Fibroblast of lung (primary cell): ENCODE measurements at places on chromosomes 6 and 20. TPM values are rescaled to one million over a fixed set of nuclear protein-coding genes. Genes with fewer than 3 reads are reported as not detected.

Gene MOG
- total RNA-seq, result not detected in 2 replicates

Gene DOK5
- total RNA-seq, result 16.9 and 19.2 TPM in 2 replicates

Gene NRSN1
- total RNA-seq, result not detected in 2 replicates

Gene RAB32
- total RNA-seq, result 114 and 131 TPM in 2 replicates

Gene SIRPA
- total RNA-seq, result 14.1 and 25.1 TPM in 2 replicates

Gene CGA
- not detected in 2 replicates for total RNA-seq

Gene C20orf96
- total RNA-seq, result 3.9 and 4.8 TPM in 2 replicates

GRCh38 chr6:112899541-112899940, 552.4 kb downstream of the RFPL4B start:
- H3K4me1 ChIP-seq, result no peaks in the 10 kb centered on the region
- H3K36me3 ChIP-seq, result no peaks in the 10 kb centered on the region
- DNase-seq, result no peak
- no peak overlapping the region for H3K4me3 ChIP-seq
- no peaks in the 10 kb centered on the region for H3K27me3 ChIP-seq

GRCh38 chr6:131096786-131097185, 33.7 kb upstream of the EPB41L2 start:
- H3K4me3 ChIP-seq, result no peak overlapping the region
- no peaks in the 10 kb centered on the region for H3K4me1 ChIP-seq
- no peaks in the 10 kb centered on the region for H3K27me3 ChIP-seq
- H3K27ac ChIP-seq, result no peak overlapping the region
- H3K36me3 ChIP-seq, result no peaks in the 10 kb centered on the region

- no peak overlapping the region for H3K4me3 ChIP-seq
- peaks cover 6% of the 10 kb centered on the region for H3K36me3 ChIP-seq
- H3K27ac ChIP-seq, result no peak overlapping the region
- DNase-seq, result no peak
Measured at GRCh38 chr6:4130357-4130987, 4.9 kb downstream of the ECI2 start.

GRCh38 chr20:59141818-59142581, 21.6 kb upstream of the ZNF831 start:
- H3K4me3 ChIP-seq, result no peak overlapping the region
- no peaks in the 10 kb centered on the region for H3K27me3 ChIP-seq
- DNase-seq, result no peak
- no peaks in the 10 kb centered on the region for H3K36me3 ChIP-seq
- H3K4me1 ChIP-seq, result no peaks in the 10 kb centered on the region
- H3K27ac ChIP-seq, result no peak overlapping the region

GRCh38 chr6:127120787-127121636, 2.5 kb downstream of the RSPO3 start:
- peaks cover 2% of the 10 kb centered on the region for H3K4me1 ChIP-seq
- H3K4me3 ChIP-seq, result peak overlapping the region; percentile 4
- peak; percentile 85 for DNase-seq
- no peak overlapping the region for H3K27ac ChIP-seq
- H3K27me3 ChIP-seq, result peaks cover 32% of the 10 kb centered on the region

DNA sequence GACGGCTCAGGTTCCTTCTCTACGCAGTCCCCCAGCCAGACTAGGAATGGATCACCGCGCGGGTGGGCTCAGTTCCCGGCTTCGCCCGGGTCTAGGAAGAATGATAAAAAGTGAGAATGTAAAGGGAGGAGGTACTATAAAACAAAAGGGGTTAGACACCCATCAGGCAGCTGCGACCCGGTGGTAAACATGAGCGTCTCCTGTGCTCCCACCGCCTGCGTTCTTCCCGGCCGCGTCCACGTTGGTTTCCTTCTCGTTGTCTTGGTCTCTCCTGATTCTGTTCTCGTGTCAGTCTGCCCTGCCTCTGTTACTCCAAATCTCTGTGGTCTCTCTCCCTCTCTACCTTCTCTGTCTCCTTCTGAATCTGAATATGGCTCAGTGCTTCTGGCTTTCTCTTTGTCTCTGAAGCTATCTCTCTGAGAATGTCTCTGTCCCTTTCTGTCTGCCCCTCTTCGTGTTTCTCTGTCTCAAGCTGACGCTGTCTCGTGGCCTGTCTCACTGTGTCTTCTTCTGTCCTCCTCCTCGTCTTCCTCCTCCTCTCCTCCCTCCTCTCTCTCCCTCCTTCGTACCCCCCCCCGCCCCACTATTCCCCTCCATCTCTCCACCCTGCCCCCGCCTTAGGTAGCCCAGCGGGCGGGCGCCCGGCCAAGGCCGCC, 41.6 kb upstream of the FOXP4 start:
- no peak overlapping the region for H3K27ac ChIP-seq
- peak overlapping the region; percentile 22 for H3K4me3 ChIP-seq
- peaks cover 20% of the 10 kb centered on the region for H3K27me3 ChIP-seq

GRCh38 chr6:169725125-169726048, 1.1 kb upstream of the PHF10 start:
- H3K27me3 ChIP-seq, result no peaks in the 10 kb centered on the region
- peak; percentile 74 for DNase-seq
- H3K4me1 ChIP-seq, result peaks cover 2% of the 10 kb centered on the region
- H3K36me3 ChIP-seq, result no peaks in the 10 kb centered on the region
- peak overlapping the region; percentile 51 for H3K4me3 ChIP-seq

GRCh38 chr20:19161336-19161735, 51.1 kb upstream of the SLC24A3 start:
- H3K27me3 ChIP-seq, result no peaks in the 10 kb centered on the region
- DNase-seq, result no peak
- H3K4me1 ChIP-seq, result no peaks in the 10 kb centered on the region
- no peak overlapping the region for H3K4me3 ChIP-seq
- H3K27ac ChIP-seq, result no peak overlapping the region

- no peaks in the 10 kb centered on the region for H3K27me3 ChIP-seq
- no peak overlapping the region for H3K27ac ChIP-seq
- no peaks in the 10 kb centered on the region for H3K36me3 ChIP-seq
- H3K4me3 ChIP-seq, result no peak overlapping the region
- peak; percentile 55 for DNase-seq
Measured at GRCh38 chr20:14775778-14776177, 438.4 kb upstream of the FLRT3 start.

DNA sequence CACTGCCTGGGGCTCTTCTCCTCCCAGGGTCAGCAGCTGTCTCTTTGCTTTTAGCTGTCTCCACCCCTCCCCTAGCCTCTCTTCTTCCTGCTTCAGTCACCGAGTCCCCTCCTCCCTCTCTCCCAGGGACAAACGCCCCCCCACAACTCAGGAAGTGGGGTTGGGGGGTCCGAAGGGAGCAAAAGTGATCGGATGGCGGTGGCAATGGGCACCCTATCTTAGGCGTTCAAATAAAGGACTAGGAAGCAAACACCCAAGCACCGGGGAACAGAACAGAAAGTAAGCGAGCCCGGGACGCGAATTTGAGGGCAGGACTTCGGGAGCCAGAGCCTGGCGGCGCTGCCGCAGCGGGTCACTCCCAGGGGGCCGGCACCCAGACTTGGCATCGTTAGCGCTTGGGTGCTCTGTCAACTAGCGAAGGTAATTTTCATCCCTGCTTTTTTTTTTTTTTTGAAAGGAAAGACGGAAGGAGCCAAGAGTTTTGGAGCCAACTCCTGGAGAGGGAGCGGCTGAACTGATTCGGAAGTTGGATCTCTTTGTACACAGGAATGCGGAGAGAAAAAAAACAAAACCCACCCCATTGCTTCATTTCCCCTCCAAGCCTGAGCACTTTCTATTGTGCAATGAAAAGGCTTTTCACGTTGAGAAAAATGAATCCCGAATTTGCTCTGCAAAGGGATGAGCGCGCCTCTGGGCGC, 815 bp upstream of the ITPR3 start:
- peak overlapping the region; percentile 76 for H3K4me3 ChIP-seq
- peak overlapping the region; percentile 46 for H3K27ac ChIP-seq
- no peaks in the 10 kb centered on the region for H3K36me3 ChIP-seq
- H3K27me3 ChIP-seq, result no peaks in the 10 kb centered on the region
- peak; percentile 41 for DNase-seq

- no peak overlapping the region for H3K4me3 ChIP-seq
- no peak overlapping the region for H3K27ac ChIP-seq
- no peaks in the 10 kb centered on the region for H3K27me3 ChIP-seq
- H3K36me3 ChIP-seq, result no peaks in the 10 kb centered on the region
- H3K4me1 ChIP-seq, result peaks cover 13% of the 10 kb centered on the region
Measured at GRCh38 chr6:44016131-44016870, 111.0 kb downstream of the MRPL14 start.

DNA sequence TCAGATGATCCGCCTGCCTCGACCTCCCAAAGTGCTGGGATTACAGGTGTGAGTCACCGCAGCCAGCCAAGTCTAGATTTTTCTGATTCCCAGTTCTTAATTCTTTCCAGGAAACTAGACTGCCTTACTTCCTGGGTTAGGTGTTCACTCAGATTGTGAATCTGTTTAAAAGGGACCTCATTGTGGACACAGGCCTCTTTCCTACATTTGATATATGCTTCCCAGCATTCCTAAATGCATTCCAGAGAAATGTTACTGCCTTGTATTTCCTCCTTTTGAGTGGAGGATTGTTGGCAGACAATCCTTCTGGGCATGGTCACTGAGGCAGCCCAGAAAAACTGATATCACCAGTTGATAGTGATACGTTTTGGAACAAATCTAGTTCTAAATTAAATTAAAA, 15.7 kb downstream of the TMEM181 start:
- no peak overlapping the region for H3K27ac ChIP-seq
- no peaks in the 10 kb centered on the region for H3K4me1 ChIP-seq
- no peaks in the 10 kb centered on the region for H3K27me3 ChIP-seq
- peaks cover 3% of the 10 kb centered on the region for H3K36me3 ChIP-seq
- no peak overlapping the region for H3K4me3 ChIP-seq

- DNase-seq, result no peak
- H3K27ac ChIP-seq, result no peak overlapping the region
- no peaks in the 10 kb centered on the region for H3K36me3 ChIP-seq
- peaks cover 90% of the 10 kb centered on the region for H3K27me3 ChIP-seq
- H3K4me1 ChIP-seq, result no peaks in the 10 kb centered on the region
Measured at GRCh38 chr6:99608886-99609482, 2.4 kb downstream of the PRDM13 start.

DNA sequence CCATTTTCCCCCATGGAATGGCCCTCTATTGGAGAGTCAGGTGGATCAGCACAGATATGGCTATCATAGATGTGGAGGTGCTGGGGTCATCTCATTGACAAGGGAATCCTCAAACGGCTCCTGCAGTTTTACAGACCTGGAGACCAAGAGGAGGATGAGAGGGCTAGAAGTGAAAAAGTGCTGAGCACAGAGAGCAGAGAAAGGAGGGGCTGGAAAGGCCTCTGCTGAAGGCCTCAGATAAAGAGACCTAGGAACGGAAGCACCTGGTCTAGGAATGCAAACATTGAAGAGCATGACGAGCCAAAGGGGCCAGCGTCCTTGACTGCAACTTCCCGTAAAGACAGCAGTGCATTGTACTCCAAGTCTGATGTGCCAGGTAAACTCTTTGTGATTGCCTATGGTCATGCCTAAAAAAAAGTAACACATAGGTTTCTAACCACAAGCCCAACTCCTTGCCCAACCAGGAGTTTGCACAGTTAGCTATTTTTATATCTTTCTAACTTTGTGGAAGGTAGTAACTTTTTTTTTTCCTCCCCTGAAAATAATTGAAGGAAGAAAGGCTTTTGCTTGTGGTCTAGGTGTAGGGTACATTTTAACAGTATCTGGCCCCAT, 15.2 kb downstream of the RSPH4A start:
- no peak overlapping the region for H3K4me3 ChIP-seq
- no peaks in the 10 kb centered on the region for H3K4me1 ChIP-seq
- no peaks in the 10 kb centered on the region for H3K27me3 ChIP-seq
- no peaks in the 10 kb centered on the region for H3K36me3 ChIP-seq

GRCh38 chr6:3849681-3850450, 693 bp downstream of the FAM50B start:
- peak overlapping the region; percentile 25 for H3K27ac ChIP-seq
- peak; percentile 32 for DNase-seq
- peak overlapping the region; percentile 61 for H3K4me3 ChIP-seq
- no peaks in the 10 kb centered on the region for H3K27me3 ChIP-seq

DNA sequence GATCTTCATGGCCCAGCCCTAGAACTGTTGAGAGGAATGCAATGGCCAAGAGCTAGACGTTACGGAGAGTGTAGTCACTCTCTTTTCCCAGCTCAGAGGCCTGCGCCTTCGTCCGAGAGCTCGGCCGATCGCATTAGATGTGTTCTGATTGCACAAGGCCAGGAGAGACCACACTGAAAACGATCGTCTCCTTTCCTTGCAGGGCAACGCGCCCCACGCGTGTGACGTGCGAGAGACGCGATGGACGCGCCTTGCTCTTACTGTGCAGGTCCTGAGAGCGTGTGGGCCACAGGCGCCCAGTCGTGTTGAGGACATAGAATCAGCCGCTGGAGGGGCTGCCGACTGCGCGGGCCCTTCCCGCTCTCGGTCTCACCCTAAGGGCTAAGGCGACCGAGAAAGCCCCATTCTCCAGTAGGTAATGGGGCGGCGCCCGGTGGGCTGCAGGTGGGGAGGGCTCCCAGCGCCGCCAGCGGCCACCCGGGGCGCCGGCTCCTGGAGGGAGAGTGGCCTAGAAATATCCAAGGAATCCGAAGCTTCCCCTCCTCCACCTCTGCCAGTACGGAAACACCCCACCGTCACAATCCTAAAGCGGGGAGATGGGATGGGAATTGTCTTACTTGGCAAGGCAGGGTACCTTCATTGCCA, 26.9 kb downstream of the TFAP2B start:
- peaks cover 5% of the 10 kb centered on the region for H3K27me3 ChIP-seq
- no peak overlapping the region for H3K27ac ChIP-seq
- no peaks in the 10 kb centered on the region for H3K4me1 ChIP-seq
- DNase-seq, result no peak

DNA sequence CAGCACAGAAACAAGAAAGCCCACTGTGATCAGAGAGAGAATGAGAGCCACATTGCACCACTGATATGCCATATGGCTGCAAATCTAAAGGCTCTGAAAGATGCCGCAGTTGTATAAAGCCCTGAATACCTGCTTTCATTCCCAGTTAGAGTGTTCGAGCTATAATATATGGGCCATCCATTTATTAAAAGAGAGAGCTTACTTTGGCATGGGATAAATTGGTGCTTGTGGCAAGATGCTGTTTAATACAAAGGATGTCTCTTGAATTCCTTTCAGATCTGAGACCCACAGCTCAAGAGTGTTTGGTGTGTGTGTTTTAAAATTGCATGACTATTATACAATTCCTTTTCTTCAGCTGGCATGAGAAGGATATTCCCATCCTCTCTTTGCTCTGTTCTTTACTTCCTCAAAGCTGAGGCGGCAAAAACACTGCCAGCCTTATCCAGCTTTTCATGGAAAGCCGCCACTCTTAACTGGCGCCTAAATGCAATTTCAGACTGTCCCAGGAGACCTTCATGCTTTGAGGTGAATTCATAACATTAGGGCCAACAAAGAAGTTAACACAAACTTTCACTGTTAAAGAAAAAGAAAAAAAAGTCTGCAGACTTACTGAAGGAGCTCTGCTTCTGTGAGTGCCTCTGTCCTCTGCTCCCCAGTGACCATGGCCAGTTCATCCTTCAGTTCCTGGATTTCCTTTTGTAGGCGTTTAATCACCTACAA, 147.6 kb downstream of the KIF6 start:
- no peaks in the 10 kb centered on the region for H3K36me3 ChIP-seq
- H3K27me3 ChIP-seq, result no peaks in the 10 kb centered on the region
- H3K4me1 ChIP-seq, result no peaks in the 10 kb centered on the region
- H3K4me3 ChIP-seq, result no peak overlapping the region
- DNase-seq, result no peak

- no peaks in the 10 kb centered on the region for H3K36me3 ChIP-seq
- no peaks in the 10 kb centered on the region for H3K4me1 ChIP-seq
- DNase-seq, result no peak
Measured at GRCh38 chr6:137095093-137095492, 50.3 kb upstream of the IL20RA start.
